ENCODE measurements at places on chromosomes 2 and 18.
A peak's percentile ranks its signal among the peaks of the same experiment; 100 is the strongest.

DNA sequence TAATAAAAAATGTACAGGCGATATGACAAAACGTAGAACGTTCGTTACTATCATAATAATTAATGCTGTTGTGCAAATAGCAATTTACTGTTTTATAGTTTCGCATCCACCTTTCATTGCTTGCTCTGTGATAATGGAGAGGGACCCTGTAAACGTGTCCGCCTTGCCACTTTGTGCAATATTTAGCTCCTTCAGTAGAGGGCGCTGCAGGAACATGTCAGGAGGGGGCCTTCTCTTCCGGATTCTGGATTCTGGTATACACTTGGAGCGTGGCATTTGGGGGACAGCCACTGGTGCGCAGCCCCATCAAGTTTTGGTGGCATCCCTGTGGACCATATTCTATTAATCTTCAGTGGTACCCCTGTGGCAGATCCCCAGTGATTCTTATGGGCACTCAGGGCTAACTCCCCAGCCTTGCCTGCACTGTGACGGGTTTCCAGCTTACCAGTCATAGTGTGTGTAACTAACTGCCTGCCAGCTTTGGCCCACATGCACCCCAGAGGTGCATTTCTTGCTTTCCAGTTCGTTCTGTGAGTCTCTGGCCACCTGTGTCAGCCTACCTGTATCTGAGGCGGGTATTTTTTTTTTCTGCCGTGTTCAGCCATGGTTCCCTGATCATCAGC lies 140.3 kb downstream of the CYRIA start:
- no peak for DNase-seq

GRCh38 chr2:218161644-218162043 lies 5.1 kb downstream of the CXCR1 start:
- DNase-seq, result no peak

DNA sequence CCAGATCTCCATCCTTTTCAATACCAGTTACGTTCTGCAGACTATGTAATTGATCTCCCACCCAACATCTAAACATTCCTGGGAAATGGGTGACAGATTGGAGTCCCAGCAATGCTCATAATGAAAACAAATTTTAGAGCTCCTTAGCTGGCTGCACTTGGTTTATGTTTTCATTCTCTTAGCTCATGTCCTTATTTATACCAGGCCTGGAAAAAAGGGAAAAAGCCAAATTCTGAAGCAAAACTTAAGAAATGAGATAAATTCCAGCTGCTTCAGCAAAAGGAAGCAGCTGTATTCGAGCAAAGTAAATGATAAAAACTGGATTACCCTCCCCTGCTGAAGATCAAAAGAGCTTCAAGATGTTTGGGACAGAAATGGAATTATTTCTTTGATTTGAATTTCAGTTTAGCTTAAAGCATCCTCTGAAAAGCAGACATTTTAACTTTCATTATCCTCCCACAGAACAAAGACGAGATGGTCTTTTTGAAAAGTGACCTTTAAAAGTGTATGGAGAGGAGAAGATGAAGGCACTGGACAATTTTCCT lies 196.5 kb upstream of the THUMPD2 start:
- DNase-seq, result no peak

DNA sequence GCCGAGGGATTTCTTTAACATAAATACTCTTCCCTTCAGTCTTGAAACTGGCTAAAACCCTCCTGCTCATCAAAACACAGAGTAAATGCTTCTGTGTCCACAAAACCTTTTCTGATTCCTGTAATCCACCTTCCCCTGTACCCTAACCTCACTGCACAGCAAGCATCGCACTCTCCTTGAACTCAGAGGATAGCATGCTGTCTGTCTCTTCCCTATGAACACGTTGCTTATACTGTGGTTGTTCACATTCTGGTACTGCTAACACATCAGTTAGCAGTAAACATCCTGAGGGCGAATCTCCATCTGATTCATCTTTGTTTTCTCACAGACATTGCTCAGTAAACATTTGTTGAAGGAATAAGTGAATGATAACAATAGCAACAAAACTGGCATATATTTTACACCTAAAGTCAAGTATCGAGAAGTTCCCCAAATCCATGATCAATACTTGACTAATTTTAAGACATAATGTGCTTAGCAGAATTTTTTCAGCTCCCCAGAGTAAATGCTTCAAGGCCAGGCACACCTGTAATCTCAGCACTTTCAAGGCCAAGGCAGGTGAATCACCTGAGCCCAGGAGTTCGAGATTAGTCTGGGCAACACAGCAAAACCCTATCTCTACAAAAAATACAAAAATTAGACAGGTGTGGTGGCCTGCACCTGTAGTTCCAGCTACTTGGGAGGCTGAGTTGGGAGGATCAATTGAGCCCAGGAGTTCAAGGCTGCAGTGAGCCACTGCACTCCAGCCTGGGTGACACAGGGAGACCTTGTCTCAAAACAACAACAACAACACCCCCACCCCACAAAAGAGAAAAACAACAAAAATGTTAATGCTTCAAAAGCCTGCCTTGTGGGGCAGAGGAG lies 45.6 kb upstream of the LPIN2 start:
- DNase-seq, result no peak

GRCh38 chr2:7801212-7801611 lies 880.6 kb upstream of the ID2 start:
- DNase-seq, result no peak

GRCh38 chr2:6986301-6986911 lies 69.2 kb downstream of the RNF144A start:
- no peak for DNase-seq

DNA sequence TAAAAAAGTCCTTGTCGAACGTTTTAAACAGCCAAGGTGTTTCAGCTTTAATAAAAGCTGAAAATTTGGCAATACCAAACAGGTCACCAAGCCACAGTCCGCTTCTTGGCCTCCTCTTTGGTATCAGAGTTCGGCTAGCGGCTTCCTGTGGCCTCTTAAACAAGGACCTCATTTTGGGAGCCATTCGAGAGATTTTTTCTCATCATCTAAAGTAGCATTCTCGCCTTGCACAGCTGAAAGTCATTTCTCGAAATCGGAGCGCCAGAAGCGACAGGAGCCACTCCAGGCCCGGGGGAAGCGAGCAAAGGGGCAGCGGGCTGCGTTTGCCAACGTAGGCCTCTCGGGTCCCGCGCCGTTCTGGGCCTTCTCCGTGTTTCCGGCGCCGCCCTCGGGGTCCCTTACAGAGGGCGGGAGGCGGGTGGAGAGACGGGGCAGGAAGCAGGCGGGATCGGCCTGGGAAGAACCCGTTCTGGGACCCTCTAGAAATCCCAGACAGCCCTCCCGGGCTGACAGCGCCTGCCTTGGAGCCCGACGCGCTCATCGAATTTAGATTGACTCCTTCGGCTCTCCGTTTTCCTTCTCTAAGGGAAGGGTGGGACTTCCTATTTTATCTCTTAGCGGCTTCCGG lies 522 bp upstream of the ZNF407 start:
- DNase-seq, result peak; percentile 61

GRCh38 chr2:121650315-121650930 lies 1.2 kb upstream of the CLASP1 start:
- no peak for DNase-seq

- DNase-seq, result no peak
These were observed 44.3 kb upstream of the CAB39 start for GRCh38 chr2:230668184-230668938.

GRCh38 chr18:34548120-34548972 lies 161.8 kb upstream of the DTNA start:
- no peak for DNase-seq

- DNase-seq, result no peak
These were observed 8.6 kb downstream of the M1AP start for GRCh38 chr2:74639550-74639949.

GRCh38 chr2:159616286-159616701 lies at the start of gene BAZ2B:
TSS of gene BAZ2B (minus strand) at chr2:159616548. CDS start at chr2:159478719, 137,829 bp downstream.
- DNase-seq, result no peak

- DNase-seq, result no peak
These were observed 361.8 kb downstream of the RND3 start for GRCh38 chr2:150125708-150126107.

All from T-helper 17 cell (primary cell).